ENCODE measurements at places on chromosomes 12 and 14. TPM values are rescaled to one million over a fixed set of nuclear protein-coding genes. Genes with fewer than 3 reads are reported as not detected.

Gene CLEC1B
- not detected for polyA plus RNA-seq

Gene PRR4
- not detected for polyA plus RNA-seq

Gene SSTR1
- 2.2 TPM for polyA plus RNA-seq

Gene STYK1
- polyA plus RNA-seq = 9.0 TPM

Gene FAM222A
- polyA plus RNA-seq = 2.1 TPM

Gene OR4N2
- polyA plus RNA-seq = not detected

Gene RIMKLB
- polyA plus RNA-seq = 8.4 TPM
